ENCODE measurements at places on chromosomes 11 and 22. TPM values are rescaled to one million over a fixed set of nuclear protein-coding genes. Genes with fewer than 3 reads are reported as not detected.

GRCh38 chr11:81644239-81644840 is 1089.3 kb downstream of the FAM181B start:
- DNase-seq, result no peak

GRCh38 chr22:37599153-37599552 is 9.5 kb upstream of the GGA1 start:
- DNase-seq, result no peak

GRCh38 chr11:35303596-35304385 is 115.6 kb downstream of the SLC1A2 start:
- no peak for DNase-seq

DNA sequence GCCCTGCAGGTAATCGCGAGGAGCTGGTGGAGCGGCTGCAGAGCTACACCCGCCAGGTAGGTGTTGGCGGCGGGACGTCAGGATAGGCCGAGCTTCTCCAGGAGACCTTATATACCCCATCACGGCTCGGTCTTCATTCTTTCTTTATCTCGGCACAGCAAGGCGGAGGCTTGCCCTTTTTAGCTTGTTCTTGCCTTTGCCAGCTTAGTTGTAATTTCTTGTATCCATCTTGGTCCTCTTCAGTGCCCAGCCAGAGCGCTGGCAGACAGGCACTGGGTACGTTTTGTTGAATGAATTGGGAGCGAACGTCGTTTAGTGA is 459 bp downstream of the SF3B2 start:
- no peak for DNase-seq

DNA sequence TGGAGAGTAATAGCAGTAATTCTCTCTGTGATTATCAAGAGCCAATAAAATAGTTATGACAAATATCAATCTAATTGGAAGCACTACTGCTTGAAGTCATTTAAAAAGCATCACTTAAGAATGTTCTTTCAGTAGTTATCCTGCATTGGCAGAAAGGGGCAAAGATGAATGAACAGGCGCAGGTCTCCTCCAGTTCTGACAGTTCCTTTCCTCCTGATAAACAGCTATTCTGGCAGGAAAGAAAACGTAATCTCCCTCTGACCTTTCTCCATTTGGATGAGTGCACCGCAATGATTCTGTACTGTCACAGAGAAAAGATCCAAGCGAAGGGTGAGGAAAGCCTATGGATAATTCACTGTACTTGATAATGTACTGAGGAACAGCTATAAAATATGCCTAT is 521.5 kb downstream of the LRRC4C start:
- DNase-seq, result no peak

GRCh38 chr11:113655771-113656170 is 50.3 kb downstream of the TMPRSS5 start:
- DNase-seq, result no peak

DNA sequence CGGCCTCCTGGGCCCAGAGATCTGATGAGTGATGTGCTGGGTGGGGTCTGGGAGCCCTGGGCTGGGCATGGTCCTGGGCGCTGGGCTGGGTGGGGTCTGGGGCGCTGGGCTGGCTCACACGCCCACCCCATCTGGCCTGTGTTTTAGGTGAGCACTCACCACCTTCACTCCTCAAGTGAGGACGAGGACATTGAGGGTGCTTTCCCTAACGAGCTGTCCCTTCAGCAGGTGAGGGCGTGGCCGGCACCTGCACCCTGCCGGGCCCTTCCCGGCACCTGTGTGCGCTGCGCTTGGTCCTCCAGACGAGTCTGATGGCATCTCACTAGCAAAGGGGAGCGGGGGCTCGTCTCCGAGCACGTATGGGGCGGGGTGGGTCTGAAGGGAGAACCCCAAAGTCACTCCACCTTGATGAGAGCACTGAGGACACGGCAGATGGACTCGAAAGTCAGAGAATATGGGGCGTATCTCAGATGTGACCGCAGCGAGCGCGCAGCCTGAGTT is 37.9 kb downstream of the SBF1 start:
- no peak for DNase-seq

GRCh38 chr22:26702906-26703830 is 45.8 kb downstream of the MIAT start:
- DNase-seq, result no peak

- DNase-seq, result no peak
Observed at GRCh38 chr22:46734830-46735453, 3.1 kb downstream of the CERK start.

- DNase-seq, result no peak
Observed at GRCh38 chr11:39239553-39239952, 2219.9 kb downstream of the LRRC4C start.

GRCh38 chr11:97800891-97801290 is 1219.9 kb upstream of the CNTN5 start:
- DNase-seq, result no peak

- DNase-seq, result no peak
Observed at GRCh38 chr11:46920755-46921154, 2.4 kb upstream of the LRP4 start.

DNA sequence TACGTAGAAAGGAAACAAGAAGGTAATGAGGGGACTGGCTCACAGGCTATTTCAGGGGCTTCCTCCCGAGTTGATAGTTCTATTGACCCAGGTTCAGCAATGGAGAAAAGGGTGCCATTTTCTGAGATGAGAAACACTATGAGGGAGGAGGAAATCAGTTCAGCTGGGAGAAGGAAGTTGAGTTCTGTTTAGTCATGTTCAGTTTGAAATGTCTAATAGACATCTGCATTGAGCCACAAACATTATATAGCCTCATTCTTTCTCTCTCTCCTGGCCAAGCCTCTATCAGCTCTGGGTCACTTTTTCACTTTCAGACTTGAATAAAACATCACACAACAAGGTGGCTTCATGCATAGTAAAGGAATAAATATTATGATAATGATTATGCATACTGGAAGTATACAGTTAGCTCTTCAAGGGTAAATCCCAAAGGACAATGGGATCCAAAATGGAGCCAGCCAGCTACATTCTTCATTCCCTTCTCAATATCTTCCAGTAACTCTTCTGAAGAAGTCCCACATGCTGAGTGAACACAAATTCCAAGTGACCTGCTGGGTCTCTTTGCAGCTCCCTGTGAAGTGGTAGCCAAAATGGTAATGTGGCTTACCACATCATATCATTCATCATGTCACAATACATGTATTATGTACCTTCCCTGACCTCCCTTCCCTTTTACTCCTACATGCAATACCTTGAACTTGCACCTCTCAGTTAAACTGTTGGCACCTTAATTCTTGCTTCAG is 80.9 kb upstream of the CD44 start:
- no peak for DNase-seq

DNA sequence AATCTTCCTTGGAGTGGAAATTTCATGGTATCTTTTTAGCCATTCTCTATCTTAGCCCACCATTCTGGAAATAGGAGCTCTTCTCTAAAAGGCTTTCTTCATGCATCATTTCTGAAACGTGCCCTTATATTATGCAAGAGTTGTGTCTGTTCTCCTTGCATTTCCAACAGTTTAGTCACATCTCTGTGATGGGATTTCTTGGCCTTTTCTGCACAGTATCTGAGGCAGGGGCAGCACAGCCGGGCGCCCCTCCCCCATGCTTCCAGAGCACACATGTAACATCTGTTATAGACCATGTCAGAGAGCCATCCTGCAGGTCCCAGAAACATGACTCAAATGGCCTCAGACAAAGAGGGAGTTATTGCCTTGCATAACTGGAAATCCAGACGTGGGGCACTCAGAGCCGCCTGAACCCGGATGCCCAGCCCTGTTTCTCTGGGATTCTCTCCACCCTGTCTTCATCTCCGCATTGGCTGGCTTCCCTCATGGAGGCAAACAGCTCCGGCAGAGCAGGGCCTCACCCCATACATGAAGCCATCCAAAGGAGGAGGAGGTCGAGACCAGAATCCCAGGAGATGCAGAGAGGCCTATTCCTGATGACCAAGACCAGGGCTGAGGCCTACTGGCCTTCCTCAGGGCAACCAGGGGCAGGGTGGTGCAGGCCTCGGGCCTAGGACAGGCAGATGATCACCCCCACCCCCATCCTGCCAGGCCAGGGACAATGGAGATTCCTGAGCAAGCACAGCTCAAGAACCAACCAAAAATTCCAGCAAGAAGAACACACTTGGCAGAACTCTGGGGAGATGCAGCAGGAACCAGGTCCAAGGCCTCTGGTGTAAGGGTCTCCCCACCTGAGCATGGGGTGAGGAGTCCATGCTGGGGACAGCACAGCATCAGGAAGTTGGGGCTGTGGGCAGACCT is 61.3 kb downstream of the IGLL5 start:
- no peak for DNase-seq

DNA sequence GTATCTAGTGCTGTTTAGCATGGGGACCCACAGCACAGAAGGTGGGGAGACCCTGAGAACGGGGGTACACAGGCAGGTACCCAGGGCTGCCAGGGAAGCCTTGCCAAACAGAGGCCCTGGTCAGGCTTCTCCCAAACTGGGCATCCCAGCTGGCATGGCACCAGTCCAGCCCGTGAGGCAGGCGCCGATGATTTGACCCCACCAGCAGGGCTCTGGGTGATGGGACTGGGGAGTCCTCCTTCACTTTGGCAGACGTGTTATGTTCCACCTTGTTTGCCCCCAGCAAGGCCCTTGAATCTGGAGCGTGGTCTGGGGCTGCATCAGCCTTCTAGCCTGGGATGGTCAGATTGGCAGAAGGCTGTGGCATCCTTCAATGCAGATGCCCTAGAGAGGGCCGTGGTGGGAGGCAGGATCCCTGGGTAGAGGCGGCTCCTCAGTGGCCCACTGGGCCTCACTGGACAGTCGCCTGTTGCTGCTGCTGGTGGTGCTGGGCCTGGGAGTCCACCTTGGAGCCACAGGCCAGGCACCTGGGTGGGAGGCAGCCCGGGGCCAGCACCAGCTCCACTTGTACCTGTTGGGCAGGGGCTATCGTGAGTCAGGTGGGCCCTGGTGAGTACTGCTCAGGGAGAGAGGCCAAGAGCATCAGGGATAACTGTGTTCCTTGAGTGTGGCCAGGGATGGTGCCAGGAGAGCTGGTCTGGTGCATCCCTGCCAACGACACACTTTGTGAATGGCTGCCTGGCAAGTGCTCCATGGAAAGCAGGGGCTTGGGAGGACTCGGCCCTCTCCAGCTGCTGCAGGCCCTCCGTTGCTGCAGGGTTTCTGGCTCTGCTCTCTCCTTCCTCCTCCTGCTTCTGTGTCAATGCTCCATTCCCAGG is 3.3 kb downstream of the ADORA2A start:
- DNase-seq, result no peak

- no peak for DNase-seq
Observed at GRCh38 chr11:46736615-46737014, 17.6 kb downstream of the F2 start.

DNA sequence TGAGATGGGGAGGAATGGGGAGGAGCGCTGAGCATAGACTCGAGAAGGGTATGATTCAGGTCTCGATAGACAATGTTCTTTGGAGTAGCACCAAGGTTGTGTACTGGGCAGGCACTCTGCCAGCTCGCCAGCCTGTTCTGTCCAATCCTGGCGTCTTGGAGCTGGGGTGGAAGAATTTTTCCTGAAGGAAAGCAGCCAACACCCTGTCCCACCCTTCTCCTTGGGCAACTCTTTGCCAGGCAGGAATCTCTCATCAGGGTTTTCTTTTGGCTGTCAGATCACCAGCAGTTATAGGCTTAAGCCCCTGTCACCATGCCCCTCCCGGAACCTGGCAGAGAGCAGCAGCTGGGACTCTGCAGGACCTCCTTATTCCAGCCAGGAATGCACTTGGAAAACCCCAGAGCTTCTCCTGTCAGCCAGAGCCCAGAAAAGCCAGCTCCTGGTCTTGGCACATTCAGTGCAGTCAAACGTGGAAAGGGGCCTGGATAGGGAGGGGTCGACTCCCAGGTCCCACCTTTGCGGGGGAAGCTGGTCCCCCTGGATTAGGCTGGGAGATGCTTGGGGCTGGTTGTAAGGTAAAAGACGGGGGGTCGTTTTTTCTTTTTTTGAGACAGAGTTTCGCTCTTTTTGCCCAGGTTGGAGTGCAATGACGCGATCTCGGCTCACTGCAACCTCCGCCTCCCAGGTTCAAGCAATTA is 14.4 kb upstream of the SPTBN2 start:
- DNase-seq, result no peak

- DNase-seq, result no peak
Observed at GRCh38 chr11:120714438-120714837, 202.9 kb downstream of the GRIK4 start.

- DNase-seq, result no peak
Observed at GRCh38 chr22:49553076-49553475, 274.6 kb downstream of the BRD1 start.

- no peak for DNase-seq
Observed at GRCh38 chr22:17770180-17771077, 3.8 kb downstream of the BID start.

DNA sequence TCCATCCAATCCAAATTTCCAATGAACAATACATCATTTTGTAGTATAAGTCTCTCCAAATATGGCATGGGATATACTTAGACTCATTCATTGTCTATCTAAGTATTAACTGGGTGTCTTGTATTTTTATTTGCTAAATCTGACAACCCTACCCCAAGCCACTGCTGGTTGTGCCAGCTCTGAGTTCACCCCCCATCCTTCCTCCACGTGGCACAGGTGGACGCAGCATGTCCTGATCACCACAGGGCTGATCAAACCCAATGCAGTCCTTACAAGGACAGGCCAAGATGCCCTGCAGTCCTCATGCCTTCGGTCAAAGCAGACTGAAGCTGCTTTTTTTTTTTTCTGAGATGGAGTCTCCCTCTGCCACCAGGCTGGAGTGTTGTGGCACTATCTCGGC is 62.8 kb downstream of the SYN3 start:
- DNase-seq, result no peak

DNA sequence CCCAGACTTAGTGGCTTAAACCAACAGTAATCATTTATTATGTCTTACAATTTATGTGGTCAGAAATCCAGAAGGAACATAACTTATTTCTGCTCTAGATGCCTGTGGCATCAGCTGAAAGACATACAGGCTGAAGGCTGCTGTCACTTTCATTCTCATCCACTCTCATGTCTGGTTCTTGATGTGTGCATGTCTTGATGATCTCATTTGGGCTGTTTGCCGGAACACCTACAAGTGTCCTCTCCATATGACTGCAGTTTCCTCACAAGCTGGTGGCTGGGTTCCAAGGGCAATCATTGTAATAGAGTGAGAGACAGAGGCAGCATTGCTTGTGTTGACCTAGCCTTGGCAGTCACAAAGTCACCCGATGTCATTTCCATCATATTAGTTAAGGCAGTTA is 1375.9 kb upstream of the RAG2 start:
- DNase-seq, result no peak

MUC5B gene
- total RNA-seq, result not detected

NPAS4 gene
- total RNA-seq, result 1.00 TPM

TESMIN gene
- 15.9 TPM for total RNA-seq

OR2AG2 gene
- 0.11 TPM for total RNA-seq

SPON1 gene
- total RNA-seq, result 30.9 TPM

P2RX6 gene
- total RNA-seq, result 0.72 TPM

ELFN2 gene
- total RNA-seq, result 4.1 TPM

SMTNL1 gene
- not detected for total RNA-seq

CXCR5 gene
- not detected for total RNA-seq

TNNT3 gene
- 19.0 TPM for total RNA-seq

CFL1 gene
- 758 TPM for total RNA-seq

TP53I11 gene
- total RNA-seq, result 73.1 TPM
